Lower leg skin (tissue), 4 donors: ENCODE measurements at places on chromosomes 11 and 22.

- DNase-seq: no peak
Measured at GRCh38 chr11:107184986-107185385, 166.7 kb upstream of the GUCY1A2 start.

DNA sequence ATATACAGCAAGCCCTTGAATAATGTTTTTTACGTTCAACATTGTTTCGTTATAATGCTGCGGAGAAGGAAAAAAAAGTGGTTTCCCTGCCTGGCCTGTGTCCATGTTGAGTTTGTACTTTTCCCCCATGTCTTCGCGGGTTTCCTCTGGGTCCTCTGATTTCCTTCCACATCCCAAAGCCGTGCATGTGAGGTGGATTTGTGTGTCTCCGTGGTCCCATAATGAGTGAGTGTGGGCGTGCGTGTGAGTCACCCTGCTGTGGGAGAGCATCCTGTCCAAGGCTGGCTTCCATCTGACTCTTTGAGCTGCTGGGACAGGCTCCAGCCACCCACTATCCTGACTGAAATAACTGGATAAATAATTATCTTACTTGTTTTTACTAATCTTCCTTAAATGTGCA, 29.6 kb upstream of the SNX19 start:
- DNase-seq: no peak

DNA sequence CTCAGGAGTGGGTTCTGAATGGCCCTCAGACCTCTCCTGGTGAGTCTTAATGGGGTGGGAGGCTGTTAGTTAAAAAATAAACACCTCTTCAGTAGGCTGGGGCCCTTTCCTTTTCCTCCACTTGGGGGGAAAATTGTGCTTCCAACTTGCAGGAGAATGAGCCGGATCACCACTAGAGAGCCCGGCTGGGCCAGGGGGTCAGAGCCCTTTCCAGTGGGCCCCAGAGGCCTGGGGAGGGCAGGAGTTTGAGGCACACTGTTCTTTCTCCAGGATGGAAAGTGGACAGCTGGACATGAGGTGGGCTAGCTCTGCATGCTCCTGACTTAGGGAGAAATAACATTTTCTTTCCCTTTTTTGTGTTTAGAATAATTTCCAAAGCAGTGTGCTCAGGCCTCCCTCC, 32.8 kb downstream of the B3GAT1 start:
- no peak for DNase-seq

- DNase-seq: no peak
Measured at GRCh38 chr11:47495011-47495855, 46.3 kb upstream of the RAPSN start.

DNA sequence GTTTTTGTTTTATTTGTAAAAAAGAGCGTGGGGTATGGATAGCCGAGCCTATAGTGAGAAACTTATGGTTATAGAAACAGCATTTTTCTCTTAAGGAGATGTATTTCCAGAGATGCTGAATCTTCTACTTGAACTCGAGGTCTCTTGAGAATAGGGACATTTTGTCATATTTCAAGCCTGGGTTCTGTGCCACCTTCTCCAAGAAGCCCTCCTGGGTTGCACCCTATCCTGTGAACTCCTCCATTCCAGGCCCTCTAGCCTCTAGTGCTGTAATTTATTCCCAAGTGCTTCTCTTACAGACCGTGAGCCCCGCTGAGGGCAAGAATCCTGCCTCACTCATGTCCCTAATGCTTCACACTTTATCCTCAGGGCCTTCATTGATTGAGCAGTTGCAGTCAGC, 108.6 kb downstream of the KIAA1671 start:
- DNase-seq: no peak

- DNase-seq: no peak
Measured at GRCh38 chr11:57251491-57252104, 14.5 kb upstream of the APLNR start.

GRCh38 chr11:131393691-131394090, 23.3 kb downstream of the NTM start:
- DNase-seq: no peak

DNA sequence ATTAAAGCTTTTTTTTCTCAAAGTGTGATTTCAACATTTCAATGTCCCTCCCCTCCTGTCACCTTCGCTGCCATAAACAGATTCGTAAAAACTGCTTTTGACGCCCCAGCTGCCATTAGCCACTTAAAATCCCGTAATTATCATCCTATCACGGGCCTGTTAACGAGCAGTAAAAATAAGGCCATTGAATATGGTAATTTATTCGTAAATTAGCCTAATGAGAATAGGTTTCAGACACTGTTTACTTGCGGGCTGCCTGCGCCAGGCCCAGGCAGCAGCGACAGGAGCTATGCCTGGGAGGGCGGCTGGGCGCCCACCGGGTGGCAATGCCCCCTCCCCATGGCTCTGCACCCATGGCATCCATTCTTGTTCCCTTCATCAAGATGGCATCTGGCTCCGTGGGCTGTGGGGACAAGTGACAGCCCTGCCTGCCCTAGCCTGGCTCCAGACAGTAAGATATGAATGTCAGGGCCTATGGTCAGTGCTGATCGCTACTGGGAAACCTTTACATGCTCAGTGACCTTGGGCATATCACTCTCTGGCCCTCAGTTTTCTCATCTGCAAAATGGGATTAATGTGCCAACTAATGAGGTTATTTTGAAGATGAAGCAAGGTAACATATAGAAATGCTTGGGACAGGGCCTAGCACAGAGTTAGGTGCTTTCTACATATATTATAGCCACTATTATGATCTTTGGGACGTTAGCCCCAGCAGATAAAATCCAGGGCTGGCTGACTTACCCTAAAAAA, 500.8 kb downstream of the MN1 start:
- DNase-seq: no peak

DNA sequence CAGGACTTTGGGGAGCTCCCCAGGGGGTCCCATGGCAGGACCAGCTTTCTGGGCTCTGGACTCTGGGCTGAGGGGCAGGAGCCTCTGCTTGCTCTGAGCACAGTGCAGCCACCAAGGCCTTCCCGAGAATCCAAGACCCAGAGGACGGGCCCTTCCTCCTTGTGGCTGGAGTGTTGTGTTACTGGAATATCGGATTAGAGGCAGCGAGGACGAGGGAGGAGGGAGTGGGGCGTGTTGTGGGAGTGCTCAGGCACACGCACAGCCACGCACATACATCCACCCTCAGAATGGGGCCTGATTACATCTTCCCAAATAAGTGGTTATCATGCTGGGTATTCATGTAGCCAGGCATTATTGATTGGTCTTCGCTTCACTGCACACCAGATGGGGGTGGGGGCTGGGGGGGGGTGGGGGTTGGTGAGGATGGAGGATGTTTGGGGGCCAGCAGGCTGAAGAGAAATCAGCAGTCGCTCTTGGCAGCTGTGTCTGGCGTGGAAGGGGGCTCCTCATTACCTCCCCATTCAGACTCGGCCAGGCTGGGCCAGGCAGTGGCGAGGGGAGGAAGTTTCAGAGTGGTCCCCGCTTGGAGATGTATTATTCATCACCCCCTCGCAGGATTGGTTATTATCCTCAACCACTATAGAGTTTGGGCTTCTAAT, 120.9 kb downstream of the ST3GAL4 start:
- DNase-seq: no peak

DNA sequence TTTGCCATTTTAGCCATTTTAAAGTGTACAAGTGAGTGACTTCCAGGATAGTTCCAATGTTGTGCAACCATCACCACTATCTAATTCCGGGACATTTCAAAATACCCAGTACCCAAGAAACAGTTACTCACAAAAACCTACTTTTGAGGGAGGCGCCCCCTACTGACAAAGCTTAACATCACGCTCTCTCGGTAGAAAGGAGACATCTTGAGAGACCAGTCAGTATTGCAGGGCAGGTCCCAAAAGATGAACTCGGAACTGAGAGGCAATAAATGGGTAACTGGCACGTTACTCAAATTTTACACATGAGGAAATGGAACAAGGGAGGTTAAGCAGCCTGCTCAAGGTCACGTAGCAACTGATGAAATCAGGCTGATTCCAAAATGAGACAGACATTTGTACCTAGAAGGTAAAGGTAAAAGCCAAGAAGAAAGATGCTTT, 50.0 kb upstream of the POU2AF1 start:
- peak; percentile 76 for DNase-seq

DNA sequence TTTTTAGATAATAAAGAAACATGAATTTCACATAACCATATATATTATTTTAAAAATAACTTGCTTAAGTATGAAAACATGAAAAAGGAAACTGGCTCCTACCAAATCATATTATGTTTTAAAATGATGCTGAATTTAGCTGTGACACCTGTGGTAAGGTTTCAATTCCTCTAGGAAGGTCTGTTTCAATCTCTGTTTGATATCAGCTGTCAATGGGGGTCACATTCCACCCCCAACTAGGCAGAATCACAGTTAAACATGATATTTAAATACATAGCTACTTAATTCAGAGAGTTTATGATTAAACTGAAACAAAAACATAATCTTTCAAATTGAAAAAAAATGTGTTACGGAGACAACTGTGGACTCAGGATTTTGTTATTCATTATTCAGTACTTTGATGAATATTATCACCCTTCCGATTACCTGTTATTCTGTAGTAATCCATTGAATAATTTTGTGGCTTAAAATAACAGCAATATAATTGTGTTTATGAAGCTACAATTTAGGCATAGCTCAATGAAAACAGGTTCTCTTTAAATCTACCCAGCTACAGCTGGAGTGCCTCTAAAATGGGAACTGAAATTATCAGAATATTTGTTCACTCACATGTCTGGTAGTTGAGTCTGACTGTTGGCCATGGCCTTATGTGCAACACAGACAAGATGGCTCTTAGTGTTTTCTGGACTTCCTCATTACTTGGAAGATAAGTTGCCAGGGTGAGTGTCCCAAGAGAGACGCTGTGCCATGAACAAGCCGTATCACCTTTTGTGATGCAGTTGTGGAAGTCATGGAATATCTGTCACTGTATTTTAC, 244.6 kb upstream of the ANO3 start:
- DNase-seq: no peak

GRCh38 chr11:63448646-63449045, 42.3 kb downstream of the PLAAT5 start:
- DNase-seq: no peak

DNA sequence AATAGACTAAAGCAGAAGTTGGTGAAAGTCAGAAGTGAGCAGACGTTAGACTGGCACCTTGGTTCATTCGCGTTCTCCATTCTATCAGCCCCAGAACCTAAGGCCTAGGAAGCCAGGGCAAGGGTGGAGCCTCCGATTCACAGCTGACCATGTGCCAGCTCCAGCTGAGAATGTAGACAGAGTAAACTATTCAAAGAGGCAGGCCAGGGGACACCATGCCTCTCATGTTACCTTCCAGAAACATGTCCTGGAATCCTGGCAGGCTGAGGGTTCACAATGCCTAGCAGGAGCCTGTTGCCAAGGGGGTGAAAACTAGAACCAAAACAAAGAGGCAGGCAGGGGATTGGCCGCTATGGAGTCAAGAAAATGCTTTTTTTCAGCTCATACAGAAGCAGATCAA, 224.4 kb upstream of the POU2AF2 start:
- DNase-seq: no peak

DNA sequence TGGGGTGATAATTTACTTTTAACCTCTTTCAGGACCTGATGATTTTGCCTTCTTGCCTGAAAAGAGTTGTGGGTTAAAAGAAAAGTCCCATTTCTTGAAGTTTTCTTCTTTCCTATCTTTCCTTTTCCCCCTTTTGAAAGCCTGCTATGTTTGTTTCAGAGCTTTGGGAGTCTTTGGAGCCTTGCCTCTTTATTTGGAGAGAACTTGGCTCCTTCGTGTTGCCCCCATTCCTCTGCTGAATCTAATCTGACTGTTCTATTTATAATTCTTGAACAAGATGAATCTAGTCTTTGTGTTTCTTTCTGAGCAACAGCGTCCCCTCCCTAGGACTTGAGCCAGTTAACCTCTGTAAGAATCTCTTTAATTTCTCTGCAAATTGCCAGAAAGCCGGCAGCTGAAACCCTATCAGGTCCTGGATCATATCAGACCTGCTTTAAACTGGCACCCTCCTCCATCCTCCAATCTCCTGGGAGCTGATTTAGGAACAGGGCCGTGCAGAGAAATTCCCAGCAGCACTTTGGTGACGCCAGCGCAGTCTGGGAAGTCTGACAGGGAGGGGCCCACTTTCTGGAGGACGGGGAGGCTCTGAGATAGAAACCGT, 289.1 kb upstream of the SORL1-AS1 start:
- DNase-seq: peak; percentile 30

GRCh38 chr11:126432525-126432924, 77.0 kb downstream of the ST3GAL4 start:
- peak; percentile 85 for DNase-seq

- no peak for DNase-seq
Measured at GRCh38 chr11:4551346-4551979, 6.5 kb downstream of the OR52M1 start.

DNA sequence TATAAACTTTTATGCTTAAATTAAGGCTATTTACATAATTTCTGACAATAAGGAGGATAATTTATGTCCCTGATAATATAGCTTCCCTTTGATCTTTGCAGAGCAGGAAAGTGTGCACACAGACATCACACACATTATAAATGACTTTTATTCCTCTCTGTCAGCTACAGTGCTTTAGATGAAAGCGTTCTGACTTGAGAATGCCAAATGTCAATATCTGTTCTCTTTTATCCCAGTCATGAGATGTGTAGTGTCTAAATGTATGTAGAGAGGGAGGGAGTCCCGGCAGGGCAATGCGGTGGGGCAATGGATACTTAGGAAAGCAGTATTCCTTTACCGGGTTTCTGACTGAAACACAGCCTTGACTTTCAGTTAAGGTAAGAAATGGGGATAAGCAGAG, 225.4 kb upstream of the CHORDC1 start:
- DNase-seq: no peak

GRCh38 chr11:24093375-24093774, 403.5 kb upstream of the LUZP2 start:
- no peak for DNase-seq

- no peak for DNase-seq
Measured at GRCh38 chr11:77479746-77480352, 6.0 kb upstream of the PAK1 start.
